ENCODE measurements at places on chromosomes 16 and 17. TPM values are rescaled to one million over a fixed set of nuclear protein-coding genes. Genes with fewer than 3 reads are reported as not detected.

DNA sequence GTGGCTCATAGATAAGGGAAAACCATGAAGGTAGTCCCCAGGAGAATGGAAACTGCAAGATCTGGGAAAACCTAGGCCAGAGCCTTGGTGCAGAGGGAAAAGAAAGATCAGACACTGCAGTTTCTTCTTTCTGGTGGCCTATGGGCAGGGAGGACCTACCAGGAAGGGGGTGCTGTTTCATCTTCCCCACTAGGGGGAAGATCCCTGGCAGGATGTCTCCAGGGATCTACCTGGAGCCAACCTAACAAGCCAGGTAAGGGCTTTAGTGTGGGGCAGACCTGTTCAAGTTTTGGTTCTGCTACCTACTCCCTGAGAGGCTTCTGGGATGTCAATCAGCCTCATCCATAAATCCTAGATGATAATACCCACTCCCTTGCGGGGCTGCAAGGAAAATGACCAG lies 21.4 kb downstream of the TOM1L2 start:
- no peak for DNase-seq

DNA sequence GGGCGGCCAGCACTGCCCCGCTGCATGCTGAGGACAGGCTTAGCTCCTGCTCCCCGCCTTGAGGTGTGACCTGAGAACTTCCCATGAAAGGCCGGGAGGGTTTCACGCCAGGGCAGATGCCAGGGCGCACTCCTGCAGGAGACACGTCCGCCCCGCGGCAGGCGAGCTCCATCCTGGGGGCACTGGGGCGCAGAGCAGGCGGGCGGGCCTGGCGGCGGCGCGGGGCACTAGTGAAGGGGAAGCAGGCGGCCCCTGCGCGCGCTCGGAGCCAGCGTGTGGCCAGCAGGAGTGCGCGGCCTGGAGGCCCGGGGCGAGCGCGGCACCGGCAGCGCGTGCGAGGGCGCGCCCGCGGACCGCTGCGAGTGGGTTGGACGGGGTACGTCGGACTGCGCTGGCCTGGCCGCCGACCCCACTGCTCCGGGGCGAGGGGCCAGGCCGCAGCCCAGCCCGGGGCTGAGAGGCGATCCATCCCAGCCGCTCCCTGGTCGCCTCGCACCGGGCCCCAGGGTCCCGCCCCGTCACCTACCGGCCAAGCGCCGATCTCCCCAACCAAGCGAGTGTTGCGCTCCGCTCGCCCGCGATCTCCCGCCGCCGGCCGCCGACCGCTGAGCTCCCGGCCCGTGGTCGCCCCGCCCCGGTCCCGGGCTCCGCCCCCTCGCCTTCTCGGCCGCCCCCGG lies at the start of gene MAP3K14:
Gene MAP3K14 (minus strand): TSS at position 587 of the 677 bp plus-strand sequence. CDS start 26,275 bp downstream, outside the sequence.
- DNase-seq, result peak; percentile 60

- DNase-seq, result no peak
Measured at GRCh38 chr17:10156948-10157607, 41.3 kb downstream of the GAS7 start.

DNA sequence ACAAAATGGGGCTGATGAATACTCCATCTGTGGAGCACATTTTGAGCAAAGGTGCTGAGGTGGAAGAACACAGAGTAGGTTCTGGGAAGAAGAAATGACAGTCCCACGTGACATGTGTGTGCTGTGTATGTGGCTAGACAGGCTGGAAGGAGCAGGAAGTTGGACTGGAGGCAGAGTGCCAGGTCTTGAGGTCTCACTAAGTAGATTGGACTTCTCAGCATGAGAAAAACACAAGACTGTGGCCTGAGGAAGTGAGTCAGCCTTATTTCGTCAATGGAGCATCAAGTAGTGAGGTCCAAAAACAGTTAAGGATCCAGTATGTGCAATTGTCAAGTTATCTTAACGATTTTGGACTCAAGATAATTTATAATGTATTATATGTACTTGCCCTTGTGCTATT lies 736.5 kb downstream of the KCNJ2 start:
- peak; percentile 75 for DNase-seq

GRCh38 chr16:79535130-79535529 lies 65.4 kb downstream of the MAF start:
- no peak for DNase-seq

DNA sequence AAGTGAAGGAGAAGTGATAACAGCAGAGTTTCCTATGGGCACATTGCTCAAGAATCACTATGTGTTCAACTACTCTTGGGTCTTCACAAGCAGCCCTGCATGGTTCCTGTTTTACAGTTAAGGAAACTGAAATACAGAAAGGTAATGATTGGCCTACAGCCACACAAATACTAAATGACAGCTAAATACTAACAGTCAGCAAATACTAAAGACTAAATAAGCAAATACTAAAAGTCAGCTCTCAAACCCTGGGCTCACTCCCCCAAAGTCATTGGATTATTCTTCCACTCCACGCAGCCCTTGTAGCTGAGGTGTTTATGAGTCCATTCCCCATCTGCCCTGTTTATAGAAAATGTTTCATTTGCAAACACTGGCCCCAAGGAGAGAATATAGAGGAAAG lies 372.7 kb upstream of the CDH11 start:
- DNase-seq, result no peak

Gene KRT32
- not detected for total RNA-seq

Gene GGT6
- 3.1 TPM for total RNA-seq

Gene PITPNM3
- total RNA-seq, result 16.5 TPM

Gene CASKIN2
- 22.1 TPM for total RNA-seq
